ENCODE measurements at places on chromosomes 6 and 20. TPM values are rescaled to one million over a fixed set of nuclear protein-coding genes. Genes with fewer than 3 reads are reported as not detected.
A peak's percentile ranks its signal among the peaks of the same experiment; 100 is the strongest.

DNA sequence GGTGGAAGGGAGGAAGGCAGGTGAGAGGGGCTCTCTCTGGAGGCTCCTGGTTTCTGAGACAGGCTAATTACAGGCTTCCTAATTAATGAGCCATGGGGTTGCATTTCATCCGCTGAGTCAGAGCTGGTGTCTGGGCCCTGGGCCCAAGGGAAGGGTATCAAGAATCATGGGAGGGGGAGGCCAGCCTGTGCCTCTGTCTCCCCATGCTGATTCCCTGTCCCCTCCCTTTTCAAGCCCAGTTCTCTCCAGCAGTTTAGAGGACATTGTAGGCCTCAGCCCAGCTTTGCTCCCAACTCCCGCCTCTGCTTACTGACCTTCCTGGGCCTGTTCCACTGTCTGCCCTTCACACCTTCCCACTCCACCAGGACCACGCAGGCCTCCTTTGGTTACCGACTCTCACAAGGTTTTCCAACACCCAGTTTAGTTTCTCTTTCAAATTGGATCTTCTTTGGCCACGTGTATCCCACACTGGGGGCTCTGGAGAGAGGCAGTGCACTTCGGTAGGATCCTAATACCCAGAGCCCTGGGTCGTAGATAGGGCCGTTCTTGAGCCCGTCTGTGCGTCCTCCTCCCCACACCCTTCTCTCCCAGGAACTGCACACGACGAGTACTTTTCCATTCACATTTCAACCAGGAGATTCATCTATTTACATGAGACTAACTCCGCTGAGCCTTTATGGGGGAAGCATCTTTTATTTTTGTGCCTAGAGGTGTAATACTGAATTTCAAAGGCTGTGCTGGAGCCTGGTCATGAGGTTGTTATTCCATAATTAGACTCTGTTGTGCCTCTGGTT is 18.2 kb upstream of the AVP start:
- DNase-seq: no peak

- DNase-seq: no peak
These were observed 587 bp downstream of the IP6K3 start for GRCh38 chr6:33746036-33746600.

GRCh38 chr6:143806282-143807102 is 36.6 kb upstream of the LTV1 start:
- peak; percentile 67 for DNase-seq

DNA sequence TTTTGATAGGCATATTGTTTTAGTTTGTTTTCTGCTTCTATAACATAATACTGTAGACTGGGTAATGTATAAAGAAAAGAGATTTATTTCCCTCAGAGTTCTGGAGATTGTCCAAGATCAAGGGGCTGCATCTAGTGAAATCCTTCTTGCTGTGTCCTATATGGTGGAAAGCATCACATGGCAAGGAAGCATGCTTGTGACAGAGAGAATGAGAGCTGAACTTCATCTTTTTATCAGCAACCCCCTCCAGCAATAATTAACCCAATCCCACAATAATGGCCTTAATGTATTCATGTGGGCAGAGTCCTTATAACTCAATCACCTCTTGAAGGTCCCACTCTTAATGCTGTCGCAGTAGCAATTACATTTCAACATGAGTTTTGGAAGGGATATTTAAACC is 141.4 kb downstream of the CENPW start:
- DNase-seq: no peak

- no peak for DNase-seq
These were observed 119.7 kb downstream of the RTN4IP1 start for GRCh38 chr6:106509420-106510089.

GRCh38 chr6:5094327-5094726 is 9.2 kb downstream of the PPP1R3G start:
- no peak for DNase-seq

MAK gene
- total RNA-seq: 0.26 TPM

MAP3K5 gene
- total RNA-seq: 18.3 TPM

CFB gene
- total RNA-seq: 0.12 TPM

TMEM181 gene
- 17.4 TPM for total RNA-seq
